ENCODE measurements at places on chromosomes 5 and 9. TPM values are rescaled to one million over a fixed set of nuclear protein-coding genes. Genes with fewer than 3 reads are reported as not detected.

- DNase-seq = no peak
Observed at GRCh38 chr5:174083056-174083827, 37.7 kb downstream of the NSG2 start.

LRRC70 gene
- total RNA-seq = 1.5 TPM

- no peak for DNase-seq
Observed at GRCh38 chr9:13508681-13509080, 229.2 kb upstream of the MPDZ start.

GRCh38 chr5:141172381-141173204, at the start of gene PCDHB7:
Gene PCDHB7, plus strand, starts transcription at chr5:141172644. Its CDS starts 192 bp downstream, at chr5:141172836.
- peak; percentile 70 for DNase-seq

MEGF9 gene
- total RNA-seq = 24.1 TPM

DNA sequence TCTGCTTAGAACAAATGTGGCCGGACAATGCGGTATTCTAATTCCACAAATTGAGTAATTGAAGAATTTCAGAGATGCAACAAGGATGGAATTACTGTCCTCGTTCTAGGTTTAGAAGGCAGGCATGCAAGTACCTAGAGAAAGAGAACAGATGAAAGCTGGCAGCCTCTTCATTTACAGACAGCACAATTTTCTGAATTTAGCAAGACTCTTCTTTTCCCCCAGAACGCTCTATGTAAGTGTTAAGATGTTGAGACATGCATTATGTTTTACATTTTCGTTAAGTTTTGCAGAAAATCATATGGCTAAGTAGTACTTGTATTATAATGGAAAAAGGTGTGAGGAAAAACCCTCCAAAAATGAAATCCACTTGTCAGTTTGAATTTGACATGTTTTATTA, 259.5 kb upstream of the ARRDC3 start:
- DNase-seq = no peak

DNA sequence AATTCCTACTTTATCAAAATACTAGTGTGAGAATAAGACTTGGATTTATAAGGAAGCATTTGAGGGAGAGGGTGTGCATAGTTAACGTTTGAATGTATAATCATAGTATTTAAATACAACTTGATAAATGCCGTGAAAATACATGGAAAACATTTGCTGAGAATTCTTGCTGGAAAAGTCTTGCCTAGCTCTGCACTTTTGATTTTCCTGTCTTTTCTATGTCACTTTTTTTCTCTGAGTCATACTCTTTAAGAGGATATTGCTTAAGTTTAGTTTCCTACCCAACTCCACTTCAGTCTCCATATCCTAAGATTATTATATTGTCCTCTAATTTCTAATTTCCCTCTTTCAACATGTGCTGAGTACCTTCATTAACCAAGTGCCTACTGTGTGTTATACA, 616.6 kb upstream of the SEMA6A start:
- DNase-seq = no peak

GRCh38 chr5:60287174-60287771, 393.7 kb upstream of the PDE4D start:
- peak; percentile 94 for DNase-seq

IFT74 gene
- not detected for total RNA-seq

UAP1L1 gene
- 22.5 TPM for total RNA-seq

GRCh38 chr5:72346398-72346797, 26.2 kb downstream of the PTCD2 start:
- DNase-seq = no peak

All from SK-MEL-5 (cell line).